ENCODE measurements at places on chromosomes 16 and 17.

GRCh38 chr16:79762217-79762616 is 161.7 kb upstream of the MAF start:
- DNase-seq: no peak

- DNase-seq: no peak
These were observed 4.8 kb downstream of the PRSS53 start for GRCh38 chr16:31083981-31084380.

- DNase-seq: no peak
These were observed 37.6 kb downstream of the SNX11 start for GRCh38 chr17:48144976-48145798.

- no peak for DNase-seq
These were observed 28.5 kb downstream of the IL21R start for GRCh38 chr16:27430512-27430911.

- DNase-seq: no peak
These were observed 15.0 kb upstream of the PRSS27 start for GRCh38 chr16:2734844-2735515.

DNA sequence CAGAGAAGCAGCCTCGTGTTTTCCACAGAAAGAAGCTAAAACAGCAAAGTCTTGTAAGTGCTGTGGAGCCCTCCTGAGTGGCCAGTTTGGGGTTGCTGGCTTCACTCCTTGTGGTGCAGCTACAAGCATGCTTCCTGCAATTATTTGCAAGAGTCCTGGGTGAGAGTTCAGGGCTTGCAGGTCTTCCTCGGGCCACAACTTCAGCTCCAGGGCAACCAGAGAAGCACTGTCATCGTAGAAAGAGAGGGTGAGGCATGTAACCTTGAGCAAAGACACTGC is 37.9 kb downstream of the SHISA6 start:
- DNase-seq: no peak

- no peak for DNase-seq
These were observed 24.5 kb upstream of the HYDIN start for GRCh38 chr16:71254832-71255525.

- DNase-seq: no peak
These were observed 415.9 kb upstream of the ERCC4 start for GRCh38 chr16:13503960-13504635.

DNA sequence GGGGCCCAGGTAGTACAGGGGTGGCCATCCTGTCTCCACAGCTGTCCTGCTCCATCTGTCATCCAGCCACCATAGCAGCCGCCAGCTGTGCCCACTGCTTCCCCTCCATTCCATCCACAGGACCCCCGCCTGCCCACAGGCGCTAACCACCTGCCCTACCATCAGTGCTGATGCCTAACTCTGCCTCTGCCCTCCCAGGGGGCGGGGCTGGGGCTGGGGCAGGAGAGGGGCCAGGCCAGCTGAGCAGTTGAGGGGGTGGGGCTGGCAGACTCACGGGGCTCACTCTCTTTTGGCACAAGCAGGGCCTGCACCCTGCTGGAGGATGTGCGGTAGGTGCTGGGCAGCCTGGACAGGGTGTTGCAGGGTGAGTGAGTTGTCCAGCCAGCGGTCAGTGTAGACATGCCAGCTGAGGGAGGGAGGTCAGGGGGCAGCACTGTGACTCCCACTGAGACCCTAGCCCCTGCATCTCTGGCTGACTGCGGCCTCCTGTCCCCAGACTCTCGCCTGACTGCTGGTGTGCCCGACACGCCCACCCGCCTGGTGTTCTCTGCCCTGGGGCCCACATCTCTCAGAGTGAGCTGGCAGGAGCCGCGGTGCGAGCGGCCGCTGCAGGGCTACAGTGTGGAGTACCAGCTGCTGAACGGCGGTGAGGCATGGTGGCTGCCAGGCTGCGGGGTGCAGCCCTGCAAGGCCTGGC is 9.6 kb downstream of the GALK1 start:
- no peak for DNase-seq

DNA sequence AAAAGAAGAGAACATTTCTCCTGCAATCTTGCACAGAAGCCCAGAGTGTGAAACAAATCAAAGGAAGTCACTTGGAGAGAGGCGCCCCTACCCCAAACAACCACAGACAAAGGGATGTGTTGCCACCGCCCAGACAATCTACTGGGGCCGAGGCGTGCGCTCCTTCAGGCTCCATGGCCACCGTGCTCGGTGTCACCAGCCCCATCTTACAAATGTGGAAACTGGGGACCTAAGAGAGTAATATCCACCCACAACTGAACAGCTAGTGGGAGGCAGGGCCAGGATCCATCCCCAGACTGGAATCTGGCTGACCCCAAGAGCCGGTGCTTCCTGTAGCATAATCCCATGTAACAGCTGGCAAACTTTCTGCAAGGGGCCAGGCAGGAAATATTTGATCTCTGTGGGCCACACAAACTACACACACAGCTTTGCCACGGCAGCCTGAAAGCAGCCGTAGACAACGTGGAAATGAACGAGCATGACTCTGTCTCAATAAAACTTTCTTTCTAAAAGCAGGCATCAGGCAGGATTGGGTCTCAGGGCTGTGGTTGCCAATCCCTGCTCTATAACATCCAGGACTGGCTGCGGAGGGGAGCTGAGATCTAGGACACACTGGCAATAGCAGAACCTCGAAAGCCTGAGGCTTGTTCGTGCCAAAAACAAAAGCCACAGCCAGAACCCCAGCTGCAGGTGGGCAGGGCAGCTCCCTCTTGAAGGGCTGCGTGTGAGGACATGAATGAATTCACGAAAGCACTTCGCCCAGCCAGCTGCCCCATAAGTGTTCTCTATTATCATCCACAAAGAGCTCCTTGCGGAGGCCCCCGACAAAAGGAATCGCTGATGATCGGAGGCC is 26.6 kb upstream of the GINS2 start:
- no peak for DNase-seq

DNA sequence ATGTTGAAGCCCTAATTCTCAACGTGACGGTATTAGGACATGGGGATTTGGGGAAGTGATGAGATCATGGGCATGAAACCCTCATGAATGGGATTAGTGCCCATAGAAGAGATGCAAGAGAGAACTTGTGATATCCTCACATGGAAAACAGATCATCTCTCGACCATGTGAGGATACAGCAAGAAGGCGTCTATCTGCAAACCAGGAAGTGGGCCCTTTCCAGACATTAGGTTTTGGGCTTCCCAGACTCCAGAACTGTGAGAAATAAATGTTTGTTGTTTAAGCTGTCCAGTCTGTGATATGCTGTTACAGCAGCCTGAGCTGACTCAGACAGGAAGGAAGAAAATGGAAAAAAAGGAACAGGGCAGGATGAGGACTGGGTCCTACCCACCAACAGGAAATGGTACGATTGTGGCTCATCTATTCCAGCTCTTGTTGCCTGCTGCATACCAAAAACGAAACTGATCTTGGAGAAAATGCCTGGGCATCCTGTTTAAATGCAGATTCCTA is 21.9 kb upstream of the SSTR2 start:
- DNase-seq: no peak

DNA sequence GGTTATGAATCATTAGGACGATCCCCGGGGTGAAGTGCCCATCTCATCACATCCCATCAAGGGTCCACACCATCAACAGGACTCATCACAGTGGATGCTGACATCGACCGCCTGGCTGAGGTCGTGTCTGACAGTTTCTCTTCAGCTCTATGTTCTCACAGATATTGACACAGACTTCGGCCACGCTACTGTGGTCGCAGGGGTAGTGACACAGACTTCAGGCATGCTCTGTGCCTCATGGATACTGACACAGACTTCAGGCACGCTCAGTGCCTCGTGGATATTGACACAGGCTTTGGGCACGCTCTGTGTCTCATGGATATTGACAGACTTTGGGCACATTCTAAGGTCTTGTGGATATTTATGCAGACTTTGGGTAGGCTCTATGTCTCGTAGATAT is 50.1 kb downstream of the KLHDC4 start:
- DNase-seq: no peak

DNA sequence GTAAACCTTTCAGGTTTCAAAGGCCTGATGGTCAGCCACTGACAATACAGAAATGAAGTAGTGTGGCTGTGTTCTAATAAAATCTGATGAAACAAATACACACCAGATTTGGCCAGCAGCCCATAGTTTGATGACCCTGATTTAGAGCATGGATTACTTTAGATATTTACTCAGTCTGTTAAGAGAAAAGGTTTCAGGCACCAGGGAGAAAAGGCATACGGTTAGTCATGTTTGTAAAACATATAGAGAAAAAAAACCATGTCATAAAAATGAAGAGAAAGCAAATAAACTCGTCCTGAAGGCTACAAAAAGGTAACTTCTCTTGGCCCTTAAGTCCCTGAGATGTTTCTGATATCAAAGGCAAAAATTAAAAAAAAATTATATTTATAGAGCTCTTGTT is 112.1 kb downstream of the ADAMTS18 start:
- DNase-seq: no peak

GRCh38 chr17:78173097-78173715 is 4.8 kb downstream of the SYNGR2 start:
- DNase-seq: no peak

DNA sequence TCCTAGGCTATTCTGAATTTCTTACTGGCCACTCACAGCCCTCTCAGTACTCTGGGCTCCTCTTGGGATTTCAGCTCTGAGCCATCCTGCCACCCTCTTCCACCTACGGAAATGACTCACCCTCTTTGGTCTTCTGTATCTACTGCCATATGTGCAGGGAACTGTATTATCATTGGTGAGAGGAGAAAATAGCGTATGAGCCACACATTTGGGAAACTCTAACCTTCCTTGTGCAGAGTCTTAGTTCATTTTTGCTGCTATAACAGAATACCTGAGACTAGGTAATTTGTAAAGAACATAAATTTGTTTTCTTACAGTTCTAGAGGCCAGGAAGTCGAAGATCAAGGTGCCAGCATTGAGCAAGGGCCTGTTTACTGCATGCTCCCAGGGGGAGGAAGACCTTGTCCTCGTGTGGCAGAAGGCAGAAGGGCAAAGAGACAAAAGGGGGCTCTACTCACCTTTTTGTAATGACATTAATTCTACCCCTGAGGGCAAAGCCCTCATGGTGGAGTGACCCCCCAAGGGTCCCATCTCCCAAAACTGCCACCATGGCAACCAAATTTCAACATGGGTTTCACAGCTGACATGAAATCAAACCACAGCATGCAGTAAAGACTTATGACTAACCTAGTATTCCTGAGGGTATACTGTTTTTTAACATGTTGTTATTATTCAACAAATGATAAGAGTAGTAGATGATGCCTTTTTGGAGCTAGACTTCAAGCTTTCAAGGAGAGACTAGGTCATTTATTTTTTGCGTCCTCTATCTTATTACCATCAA is 191.8 kb downstream of the PRKCA start:
- no peak for DNase-seq

Measured in T-helper 22 cell (primary cell).